ENCODE measurements at places on chromosomes 3 and 15.

GRCh38 chr15:97502038-97502437 is 458.5 kb upstream of the ARRDC4 start:
- no peak for DNase-seq

DNA sequence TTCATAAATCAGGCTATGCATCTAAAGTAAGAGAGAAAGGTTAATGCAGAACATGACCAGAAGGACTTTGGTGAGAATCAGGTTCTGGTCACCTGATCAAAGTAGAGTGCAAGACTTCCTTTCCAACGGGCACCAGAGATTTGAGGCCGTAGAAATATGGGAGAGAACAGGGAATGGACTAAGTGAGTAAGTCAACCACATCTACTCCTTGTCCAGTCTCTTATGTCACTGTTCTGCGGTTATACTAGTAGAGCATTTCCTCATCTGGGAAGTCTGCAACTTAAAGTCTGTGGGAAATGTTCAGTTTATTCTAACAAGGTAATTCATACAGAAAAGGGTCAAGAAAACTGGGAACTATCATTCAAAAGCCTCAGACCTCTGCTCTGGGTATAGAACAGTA is 232.8 kb downstream of the CPNE4 start:
- DNase-seq: no peak

DNA sequence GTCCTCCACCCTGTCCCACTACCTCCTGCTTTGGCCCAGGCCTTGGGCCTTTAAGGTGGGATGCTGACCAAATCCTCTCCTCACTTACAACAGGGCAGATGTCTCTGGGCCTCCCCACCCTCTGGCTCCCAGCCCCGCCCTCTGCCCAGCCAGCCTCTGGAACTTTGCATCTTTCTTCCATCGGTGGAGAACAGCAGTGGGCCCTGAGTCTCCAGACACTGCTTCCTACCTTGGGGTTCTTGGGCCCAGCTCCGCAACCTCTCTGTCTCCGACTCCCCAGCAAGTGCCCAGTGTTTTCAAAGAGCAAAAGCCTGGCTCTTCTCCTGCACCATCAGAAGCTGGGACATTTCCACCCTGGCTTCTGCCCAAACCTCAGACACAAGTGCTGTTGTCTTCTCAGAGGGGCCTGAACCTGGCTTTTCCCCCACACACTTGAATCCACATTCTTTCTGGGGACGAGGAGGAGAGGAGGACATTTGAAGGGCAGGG is 33.1 kb downstream of the MRAS start:
- DNase-seq: no peak

DNA sequence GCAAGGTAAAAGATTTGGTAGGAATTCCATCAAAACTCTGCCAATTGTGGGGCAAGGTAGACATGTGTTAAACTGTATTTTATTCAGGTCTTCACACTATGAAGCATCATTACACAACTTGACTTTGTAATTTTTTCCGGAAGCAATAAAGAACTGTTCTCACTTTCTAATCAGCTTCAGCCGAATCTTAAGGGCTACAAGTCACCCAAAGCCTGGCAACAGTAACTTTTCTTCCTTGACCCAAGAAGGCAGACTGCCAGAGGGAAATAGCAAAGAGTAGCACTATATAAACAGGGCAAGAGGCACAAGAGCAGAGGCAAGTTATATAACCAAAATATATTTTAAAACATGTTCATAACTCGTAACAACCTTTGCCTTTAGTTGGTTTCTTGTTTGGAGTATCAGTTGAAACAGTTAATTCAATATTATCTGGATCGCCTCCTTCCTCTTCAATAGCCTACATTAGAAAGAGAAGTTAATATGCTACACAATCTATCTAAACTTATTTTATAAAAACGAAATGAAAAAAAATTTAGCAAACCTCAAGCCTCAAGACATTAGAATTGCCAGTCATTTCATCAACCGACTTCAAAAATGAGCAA is 1.4 kb downstream of the SLTM start:
- DNase-seq: peak; percentile 29

DNA sequence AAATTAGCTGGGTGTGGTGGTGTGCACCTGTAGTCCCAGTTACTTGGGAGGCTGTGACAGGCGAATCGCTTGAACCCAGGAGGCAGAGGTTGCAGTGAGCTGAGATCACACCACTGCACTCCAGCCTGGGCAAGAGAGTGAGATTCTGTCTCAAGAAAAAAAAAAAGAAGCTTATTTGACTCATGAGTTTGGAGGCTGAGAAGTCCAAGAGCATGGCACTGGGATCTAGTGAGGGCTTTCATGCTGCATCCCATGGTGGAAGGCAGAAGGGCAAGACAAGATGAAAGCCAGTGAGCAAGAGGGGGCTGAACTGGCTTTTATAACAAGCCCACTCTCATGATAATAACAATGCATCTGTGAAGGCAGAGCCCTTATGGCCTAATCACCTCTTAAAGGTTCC is 33.4 kb downstream of the SEC62 start:
- DNase-seq: no peak

DNA sequence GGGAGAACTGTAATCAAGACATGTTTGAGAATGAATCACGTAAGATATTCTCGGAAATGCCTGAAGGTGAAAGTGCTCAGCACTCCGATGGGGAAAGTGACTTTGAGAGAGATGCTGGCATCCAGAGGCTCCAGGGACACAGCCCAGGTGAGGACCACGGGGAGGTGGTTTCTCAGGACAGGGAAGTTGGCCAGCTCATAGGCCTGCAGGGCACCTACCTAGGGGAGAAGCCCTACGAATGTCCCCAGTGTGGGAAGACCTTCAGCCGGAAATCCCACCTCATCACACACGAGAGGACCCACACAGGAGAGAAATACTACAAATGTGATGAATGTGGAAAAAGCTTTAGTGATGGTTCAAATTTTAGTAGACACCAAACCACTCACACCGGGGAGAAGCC is 19.8 kb downstream of the ZSCAN2 start:
- DNase-seq: no peak

GRCh38 chr3:9430733-9431132 is 33.3 kb downstream of the SETD5 start:
- DNase-seq: no peak

GRCh38 chr3:83302091-83302490 is 1540.6 kb upstream of the GBE1 start:
- DNase-seq: no peak

DNA sequence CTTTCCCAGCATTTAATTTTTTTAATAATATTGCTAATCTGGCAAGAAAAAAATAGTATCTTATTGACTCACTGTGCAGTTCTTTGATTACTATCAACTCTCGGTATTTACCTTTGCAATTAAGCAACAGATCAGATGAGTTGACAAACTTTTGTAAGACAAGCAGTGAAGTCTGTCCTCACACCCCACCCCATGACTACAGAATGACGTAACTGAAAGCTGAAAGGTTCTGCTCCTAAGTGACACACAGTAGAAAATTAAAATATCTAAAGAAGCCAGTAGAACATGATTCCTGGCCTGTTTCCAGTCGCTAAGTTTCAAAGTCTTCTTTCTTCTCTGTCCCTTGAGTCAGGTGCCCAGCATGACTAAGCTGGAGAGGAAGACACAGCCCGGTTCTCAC is 135.5 kb downstream of the STT3B start:
- no peak for DNase-seq

DNA sequence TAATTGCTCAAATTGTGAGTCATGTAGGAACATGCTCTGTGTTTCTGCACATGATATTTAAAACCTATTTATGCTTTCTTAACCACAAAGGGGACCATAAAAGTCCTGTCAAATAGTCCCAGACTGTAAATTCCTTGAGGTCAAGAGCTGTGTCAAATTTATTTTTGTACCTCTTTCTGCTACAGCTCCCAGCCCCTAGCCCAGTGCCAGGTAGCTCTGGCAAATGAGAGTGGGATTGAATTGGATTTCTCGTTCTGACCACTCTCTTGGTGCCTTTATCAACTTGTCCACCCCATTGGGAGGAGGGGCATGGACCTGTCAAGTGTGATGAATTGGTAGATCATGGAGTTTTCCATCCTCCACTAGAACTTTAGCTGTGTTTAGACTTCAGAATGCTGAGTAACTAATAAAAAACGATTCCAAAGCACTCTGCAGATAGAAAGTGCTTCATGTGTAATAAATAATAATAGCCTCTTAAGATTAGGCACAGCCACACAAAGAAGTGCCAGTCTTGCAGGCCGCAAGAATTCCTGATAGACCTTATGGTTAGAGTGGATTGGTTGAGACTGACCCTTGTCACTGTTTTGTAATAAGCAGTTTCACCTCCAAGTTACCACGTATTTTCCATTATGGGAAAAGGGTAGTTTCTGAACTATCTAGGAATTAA is 120.4 kb downstream of the LPP start:
- no peak for DNase-seq

GRCh38 chr3:124559846-124560574 is 170.2 kb upstream of the UMPS start:
- peak; percentile 59 for DNase-seq

- DNase-seq: peak; percentile 34
Measured at GRCh38 chr3:195715583-195716266, 5.1 kb upstream of the MUC20 start.

- peak; percentile 80 for DNase-seq
Measured at GRCh38 chr15:99704444-99704838, 28.8 kb downstream of the LYSMD4 start.

DNA sequence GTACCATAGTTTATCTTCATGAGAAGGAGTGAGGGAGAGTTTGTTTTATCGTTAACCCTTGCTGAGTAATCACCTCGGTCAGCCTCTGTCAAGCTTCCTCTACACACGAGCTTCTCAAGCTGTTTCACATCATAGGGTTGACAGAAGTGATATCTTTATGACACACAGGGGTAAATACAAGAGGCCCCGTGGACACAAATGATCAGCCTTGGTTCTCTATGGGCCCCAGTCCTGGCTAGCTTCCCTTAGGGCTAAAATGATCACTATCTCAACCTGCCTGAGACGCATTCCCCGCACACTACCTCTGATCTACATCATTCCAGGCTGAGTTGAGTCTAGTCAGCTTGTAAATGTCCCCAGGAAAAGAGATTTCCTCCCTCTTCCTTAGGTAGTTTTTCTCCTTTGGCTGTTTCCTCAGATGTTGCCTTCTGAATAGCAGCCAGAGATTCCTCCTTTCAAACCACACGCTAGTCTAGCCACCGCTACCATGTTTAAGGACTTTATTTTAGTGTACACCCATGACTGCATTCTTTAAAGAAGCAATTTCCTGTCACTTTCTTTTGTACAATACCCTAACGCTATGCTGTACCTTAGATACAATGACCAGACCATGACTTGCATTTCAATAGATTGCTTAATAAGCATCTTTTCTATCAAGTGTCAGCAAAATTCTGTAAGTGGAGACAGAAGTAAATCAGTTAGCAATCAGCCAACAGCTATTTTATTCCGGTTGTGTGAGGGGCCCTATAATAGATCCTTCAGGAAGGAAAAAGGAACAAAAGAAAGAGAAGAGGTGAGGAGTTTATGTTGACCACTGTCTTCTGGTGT is 35.1 kb upstream of the PPARG start:
- DNase-seq: no peak

- no peak for DNase-seq
Measured at GRCh38 chr3:50444213-50444612, 59.2 kb downstream of the CACNA2D2 start.

- DNase-seq: no peak
Measured at GRCh38 chr15:83362706-83363105, 78.2 kb upstream of the BNC1 start.

- no peak for DNase-seq
Measured at GRCh38 chr15:94838281-94838680, 606.9 kb downstream of the MCTP2 start.

GRCh38 chr3:29949131-29949530 is 657.3 kb upstream of the TGFBR2 start:
- DNase-seq: no peak

- no peak for DNase-seq
Measured at GRCh38 chr3:42732196-42732828, 29.7 kb upstream of the HHATL start.

DNA sequence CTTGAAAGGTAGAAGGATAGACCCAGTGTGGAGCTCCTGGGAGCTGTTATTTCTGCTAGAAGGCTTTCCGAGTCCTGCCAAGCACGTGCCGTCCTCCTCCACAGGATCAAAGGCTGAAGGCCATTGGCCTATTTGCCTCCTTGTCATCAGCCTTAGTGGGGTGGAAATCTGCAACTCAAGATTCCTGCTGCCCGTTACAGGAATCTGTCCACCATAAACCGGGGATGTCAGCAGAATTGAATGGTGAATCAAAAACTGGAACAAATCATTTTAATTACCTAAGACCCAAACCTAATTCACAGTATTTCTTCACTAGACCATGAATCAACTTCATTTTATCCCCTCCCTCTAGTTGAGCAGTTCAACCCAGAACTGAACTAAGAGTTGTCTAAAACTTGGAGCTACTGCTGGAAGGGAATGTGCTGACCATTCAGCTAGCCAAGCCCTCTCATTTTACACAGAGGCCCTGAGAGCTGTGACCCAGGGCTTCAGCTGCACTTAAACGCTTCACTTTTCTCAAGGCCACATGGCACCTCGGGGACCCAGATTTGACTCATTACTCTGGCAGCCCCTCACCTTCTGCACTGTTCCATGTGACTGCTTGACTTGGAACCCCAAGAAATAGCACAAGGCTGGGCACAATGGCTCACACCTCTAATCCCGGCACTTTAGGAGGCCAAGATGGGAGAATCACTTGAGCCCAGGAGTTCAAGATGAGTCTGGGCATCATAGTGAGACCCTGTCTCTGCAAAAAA is 36.8 kb upstream of the KIF23 start:
- DNase-seq: no peak

DNA sequence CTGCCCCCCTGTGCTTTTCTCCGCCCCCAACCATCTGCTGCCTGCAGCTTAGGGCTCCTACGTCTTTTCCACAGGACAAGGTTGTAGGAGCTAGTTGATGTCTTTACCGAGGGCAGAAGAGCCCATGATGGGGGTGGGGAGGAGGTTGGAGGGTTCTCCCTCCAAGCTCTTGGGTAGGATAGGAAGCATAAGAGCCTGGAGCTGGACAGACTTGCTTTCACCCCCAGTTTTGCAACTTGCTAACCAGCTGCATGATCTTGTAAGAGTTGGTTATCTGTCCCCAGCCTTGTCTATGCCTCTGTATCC is 856 bp downstream of the ABCF3 start:
- DNase-seq: no peak

DNA sequence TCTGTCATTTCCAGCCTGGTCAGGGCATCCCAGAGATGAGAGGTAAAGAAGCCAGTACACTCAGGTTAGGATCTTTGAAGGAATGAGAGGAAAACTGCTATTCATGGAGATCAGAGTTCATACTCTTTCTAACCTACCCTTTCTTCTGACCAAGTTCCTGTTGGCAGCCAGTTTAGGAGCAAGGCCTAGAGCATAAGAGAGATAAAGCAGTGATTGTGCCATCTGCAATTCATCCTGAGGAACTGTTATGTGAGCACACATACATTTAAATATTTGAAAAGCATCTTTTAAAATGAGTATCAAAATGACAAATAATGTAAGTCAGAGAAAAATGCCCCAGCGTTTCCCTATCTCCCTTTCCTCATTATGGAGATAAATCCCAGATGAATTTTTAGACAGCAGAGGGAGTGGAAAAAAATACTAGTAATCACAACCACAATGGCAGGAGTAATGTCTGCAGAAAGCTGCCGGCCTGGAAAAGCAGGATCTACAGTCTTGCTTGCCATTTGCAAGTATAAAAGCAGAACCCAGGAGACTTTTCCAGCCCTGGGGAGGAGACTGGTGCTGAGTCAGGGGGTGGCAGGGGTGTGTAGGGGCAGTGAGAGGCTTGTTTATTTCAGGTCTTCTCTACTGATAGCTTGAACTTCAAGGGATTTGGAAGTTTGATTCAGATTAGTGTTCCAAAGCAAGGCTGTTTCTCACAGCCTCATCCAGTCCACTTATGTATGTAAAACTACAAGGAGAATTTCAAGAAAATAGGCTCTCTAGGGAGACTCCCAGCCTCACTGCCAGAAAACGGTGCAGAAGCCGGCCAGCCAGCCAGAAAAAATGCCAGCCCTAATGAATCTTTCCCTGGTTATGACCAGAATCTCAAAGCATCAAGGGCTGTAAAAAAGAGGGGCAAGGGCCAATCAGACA is 1052.4 kb downstream of the TUSC7 start:
- DNase-seq: no peak
